ENCODE measurements at places on chromosomes 11 and 22.

- no peak for DNase-seq
Measured at GRCh38 chr11:66150725-66151124, 80.7 kb downstream of the PACS1 start.

- no peak for DNase-seq
Measured at GRCh38 chr22:31950226-31950625, 5.9 kb downstream of the YWHAH start.

- no peak for DNase-seq
Measured at GRCh38 chr11:6413791-6414201, 5.1 kb downstream of the APBB1 start.

GRCh38 chr11:117877120-117877784, 794 bp upstream of the FXYD6 start:
- DNase-seq: no peak

DNA sequence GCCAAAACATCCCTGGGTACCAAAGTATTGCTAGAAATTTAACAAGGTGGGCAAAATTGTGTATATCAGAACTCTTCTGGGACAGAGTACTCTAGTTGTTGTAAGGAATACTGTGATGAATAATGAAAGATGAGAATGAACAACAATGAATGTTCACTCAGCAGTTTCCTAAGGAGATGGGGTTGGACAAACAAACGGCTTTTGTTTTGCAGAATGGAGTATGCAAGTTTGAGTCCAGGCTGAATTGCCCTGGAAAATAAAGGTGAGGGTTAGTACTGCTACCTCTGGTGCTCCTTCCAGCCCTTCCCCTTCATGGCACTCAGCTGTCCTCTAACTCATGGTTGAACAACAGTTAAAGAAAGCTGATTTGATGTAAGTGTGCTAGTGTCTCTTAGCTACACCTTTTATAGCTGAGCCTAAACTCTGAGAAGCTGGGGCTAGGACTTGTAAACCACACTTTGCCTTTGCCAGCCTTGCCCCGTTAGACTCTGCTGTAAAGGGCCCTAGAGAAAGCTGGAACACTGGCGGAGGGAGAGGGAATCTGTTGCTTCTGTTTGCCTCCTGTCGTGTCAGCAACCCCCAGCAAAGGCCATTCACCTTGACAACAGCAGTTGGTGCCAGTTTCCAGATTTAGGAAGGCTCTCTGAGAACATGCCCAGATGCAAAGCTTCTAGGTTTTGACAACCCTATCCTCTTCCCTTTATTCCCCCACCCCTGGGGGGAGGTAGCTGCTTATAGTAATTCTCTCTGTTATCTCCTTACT, 41.2 kb upstream of the POLD3 start:
- DNase-seq: no peak

- no peak for DNase-seq
Measured at GRCh38 chr11:103662880-103663279, 373.6 kb upstream of the DDI1 start.

DNA sequence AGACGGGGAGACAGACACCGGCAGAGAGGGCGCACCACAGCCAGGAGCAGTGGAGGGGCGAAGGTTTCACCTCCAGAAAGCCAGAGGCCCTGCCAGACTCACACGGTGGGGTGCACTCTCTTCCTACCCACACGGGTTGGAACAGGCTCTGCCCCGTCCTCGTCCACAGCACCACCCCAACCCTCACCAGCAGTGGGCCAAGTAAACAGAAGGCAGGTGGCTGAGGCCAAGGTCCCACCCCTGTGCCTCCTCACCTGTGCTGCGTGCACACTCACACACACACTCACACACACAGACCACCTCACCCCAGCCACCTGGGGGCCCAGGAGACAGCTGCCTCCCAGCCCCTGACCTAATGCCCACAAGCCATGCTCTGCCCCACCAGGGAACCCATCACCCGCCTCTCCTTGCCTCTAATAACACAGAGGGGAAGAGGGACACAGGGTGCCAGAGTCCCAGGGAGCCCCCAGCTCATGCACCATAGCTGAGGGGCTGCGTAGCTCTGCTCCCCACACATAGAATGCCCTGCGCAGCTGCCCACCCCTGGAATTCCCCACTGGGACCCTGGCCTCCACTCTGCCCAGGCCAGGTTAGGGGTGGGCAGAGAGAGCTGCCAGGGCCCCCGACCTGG, 3.1 kb downstream of the CYB5R3 start:
- DNase-seq: no peak

- no peak for DNase-seq
Measured at GRCh38 chr11:93188726-93189125, 9.1 kb downstream of the SLC36A4 start.

DNA sequence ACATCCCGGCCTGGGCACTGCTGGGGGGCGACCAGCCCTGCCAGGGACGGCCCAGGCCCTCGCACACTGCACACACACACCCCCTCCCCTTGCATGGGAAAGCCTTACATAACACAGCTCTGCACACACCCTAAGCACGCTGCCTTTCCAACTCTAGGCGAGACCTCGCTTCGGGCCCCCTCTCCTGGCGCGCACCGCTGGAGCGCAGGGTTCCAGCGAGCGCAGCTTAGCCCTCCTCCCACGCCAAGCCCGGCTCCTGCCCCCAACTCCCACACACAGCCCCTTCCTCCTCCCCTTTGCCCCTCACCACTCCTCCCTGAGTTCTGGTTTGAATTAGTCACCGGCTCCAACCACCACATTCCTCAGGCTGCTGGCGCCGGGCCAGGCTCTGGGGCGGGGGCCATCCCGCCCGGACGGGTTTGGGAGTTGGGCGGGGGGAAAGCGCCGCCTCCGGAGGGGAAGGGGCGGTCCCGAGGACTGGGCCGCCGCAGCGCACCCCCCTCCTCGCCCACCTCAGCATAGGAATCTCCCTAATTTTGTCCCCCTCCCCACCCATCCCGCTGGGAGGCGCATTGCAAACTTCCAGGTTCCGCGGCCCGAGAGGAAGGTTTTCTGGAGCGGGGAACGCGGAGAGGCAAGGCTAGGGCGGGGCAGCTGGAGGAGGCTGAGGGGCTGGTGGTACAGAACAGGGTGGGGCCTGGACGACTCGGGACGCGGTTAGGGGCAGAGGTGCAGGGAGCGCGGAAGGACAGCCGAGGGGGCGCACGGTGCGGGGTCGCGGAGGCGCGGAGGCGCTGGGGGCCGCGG, 966 bp downstream of the AHNAK start:
- DNase-seq: peak; percentile 87

- DNase-seq: no peak
Measured at GRCh38 chr11:73296501-73297230, 11.4 kb upstream of the ARHGEF17 start.

- no peak for DNase-seq
Measured at GRCh38 chr11:111814557-111815320, 48.5 kb upstream of the PPP2R1B start.

- no peak for DNase-seq
Measured at GRCh38 chr11:35248558-35249323, 109.8 kb downstream of the CD44 start.

DNA sequence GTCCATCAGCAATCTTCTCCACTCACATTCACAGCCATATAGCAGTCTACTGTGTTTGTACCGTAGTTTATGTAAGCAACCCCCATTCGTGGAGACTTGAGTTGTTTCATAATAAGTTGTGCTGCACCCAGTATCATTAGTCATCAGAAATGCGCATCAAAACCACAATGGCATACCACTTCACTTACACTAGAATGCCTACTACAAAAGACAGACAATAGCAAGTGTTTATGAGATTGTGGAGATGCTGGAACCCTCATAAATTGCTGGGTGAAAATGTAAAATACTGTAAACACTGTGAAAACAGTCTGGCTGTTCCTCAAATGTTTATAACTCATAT, 133.3 kb downstream of the ATXN10 start:
- DNase-seq: no peak

DNA sequence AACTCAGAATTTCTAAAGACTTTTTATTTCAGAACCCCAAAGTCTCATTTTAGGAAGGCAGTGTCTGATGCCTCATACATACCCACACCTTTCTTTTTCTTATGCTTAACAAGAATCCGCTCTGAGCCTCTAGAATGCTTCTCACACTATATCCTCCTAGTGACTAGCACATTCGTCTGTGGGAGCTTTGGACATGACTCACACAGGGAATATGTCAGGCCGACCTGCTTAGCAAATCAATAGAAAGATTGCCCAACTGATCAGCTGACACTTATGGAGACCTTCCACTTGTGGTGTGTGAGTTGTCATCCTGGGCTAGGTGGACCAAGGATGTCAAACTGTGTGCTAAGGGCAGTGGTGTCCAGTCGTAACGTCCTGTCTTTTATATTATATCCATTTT, 129.9 kb upstream of the TTC12 start:
- DNase-seq: no peak

DNA sequence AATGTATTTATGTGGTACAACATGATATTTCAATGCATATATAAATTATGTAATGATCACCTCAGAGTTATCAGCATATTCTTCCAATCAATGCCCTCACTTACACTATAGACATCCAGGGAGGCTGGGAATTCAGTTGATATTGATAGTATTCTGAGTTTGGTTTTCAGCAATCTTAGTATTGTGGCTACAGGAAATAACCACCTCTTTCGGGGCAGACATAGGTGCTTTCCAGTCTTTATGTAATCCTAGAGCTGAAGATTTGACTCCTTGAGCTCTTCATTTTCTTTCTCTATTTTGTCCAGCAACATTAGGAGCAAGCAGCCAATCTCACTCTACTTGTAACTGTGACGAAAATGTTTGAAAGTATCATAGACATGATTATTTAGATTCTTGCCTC, 712.7 kb upstream of the KIRREL3 start:
- no peak for DNase-seq

GRCh38 chr11:24653901-24654300, 157.0 kb downstream of the LUZP2 start:
- DNase-seq: no peak

DNA sequence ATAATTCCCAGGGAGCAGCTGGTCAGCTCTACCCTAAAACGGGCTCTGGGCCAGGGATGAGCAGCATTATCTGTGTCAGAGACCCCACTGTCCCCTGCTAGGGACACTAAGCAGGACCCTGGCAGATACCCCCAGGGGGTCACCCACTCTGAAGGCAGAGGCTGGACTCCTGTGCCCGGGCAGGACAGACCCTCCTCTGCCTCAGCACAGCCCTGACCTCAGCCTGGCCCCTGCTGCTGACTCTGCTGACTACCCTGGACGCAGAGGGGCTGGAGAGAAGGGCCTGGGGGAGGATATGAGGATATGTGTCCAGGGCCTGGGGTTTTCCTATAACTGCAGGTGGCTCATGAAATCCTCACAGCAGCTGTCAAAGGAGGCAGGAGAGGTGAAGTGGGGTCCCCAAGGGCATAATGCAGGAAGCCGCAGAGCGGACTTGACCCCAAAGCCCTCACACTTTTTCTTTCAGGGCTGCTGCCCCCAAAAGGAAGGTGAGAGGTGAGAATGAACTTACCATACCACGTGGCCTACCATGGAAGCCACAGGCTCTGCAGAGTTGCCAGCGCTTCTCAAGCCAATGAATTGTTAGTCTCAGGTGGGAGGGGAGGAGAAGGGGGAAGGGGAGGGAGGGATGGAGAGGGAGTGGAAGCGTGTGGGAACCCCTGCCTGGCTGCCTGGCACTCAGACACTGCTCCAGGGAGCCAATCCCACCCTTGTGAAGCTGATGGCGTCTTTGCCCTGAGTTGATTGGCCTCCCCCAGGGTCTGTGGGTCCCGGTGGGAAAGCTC, 76.7 kb upstream of the WNT11 start:
- no peak for DNase-seq

DNA sequence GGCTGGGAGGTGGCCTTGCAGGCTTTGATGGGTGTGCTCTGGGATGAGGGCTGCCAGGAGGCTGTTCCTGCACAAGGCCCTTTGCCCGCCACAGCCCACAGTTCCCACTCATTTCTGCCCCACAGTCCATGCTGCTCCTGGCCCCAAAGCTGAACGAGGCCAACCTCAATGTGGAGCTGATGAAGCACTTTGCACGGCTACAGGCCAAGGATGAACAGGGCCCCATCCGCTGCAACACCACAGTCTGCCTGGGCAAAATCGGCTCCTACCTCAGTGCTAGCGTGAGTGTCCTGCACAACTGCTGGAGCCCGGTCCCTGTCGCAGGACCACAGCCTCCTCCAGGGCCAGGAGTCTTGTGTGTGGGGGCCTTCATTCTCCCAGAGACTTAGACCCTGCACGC, 10.2 kb downstream of the SCYL1 start:
- no peak for DNase-seq

- no peak for DNase-seq
Measured at GRCh38 chr11:20464518-20464917, 77.0 kb downstream of the PRMT3 start.

DNA sequence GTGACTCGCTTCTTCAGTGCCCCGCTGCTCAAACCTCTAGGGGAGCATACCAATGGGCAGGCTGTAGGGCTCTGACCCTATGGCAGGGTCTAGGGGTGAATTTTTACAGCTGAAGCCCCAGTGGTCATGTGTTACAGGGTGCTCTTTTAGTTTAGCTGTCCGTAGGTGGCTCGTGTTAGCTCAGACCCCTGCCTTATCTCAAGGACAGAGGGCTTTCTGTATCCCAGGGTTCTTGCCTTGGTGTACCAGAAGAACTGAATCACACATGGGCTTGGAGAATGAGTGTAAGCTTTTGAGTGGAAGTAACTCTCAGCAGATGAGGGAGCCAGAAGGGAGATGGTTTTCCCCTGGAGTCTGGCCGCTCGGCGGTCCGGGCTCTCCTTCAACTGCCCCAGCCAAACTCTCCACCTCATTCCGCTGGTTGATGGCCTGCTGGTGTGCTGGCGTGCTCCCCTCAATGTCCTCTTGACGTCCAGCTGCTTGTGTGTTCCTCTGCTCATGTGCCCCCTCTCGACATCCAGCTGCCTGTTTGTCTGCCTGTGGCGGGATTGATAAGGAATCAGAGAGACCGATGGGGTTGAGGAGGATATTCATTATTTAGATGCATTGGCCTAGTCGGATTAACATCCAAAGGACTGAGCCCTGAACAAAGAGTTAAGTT, 37.5 kb downstream of the BIRC2 start:
- no peak for DNase-seq

DNA sequence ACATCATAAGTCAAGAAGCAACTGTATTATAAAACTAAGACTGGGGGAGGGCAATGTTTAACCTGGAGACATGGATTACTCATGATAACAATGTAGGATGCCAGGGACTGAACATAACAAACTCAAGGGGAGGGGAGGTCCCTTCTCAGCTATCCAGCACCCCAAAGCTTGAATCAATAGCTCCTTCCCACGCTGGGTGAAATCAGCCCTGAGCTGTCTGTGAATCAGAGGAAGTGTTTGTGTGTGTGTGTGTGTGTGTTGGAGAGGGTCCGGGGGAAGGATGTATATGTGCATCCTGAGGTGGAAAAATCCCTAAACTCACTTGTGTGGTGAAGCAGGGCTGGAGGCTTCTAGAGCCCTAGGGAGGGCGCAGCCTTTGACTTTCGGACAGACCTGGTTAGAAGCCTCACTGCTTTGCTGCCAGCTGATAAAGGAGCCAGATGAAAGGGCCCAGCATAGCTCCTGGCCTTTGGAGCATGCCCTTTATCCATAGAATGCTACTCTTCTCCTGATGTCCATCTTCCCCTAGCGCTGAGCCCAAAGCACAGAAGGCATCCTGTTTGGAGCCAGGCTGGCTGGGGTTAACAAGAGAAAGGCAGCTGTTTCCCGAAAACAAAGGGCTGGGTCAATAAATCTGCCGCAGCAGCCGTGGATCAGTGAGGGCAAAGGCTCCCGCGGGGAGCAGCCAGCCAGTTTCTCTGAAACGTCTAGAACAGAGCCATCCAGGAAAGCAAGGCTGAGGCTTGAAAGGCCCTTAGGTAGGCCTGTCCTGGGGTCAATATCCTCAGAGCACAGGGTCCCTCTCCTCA, 35.8 kb downstream of the TNKS1BP1 start:
- no peak for DNase-seq

GRCh38 chr22:36196254-36197064, 5.2 kb downstream of the APOL4 start:
- no peak for DNase-seq
